ENCODE measurements at places on chromosomes 7 and 10.

GRCh38 chr7:73899731-73900142 is 38.8 kb downstream of the TMEM270 start:
- DNase-seq, result no peak

DNA sequence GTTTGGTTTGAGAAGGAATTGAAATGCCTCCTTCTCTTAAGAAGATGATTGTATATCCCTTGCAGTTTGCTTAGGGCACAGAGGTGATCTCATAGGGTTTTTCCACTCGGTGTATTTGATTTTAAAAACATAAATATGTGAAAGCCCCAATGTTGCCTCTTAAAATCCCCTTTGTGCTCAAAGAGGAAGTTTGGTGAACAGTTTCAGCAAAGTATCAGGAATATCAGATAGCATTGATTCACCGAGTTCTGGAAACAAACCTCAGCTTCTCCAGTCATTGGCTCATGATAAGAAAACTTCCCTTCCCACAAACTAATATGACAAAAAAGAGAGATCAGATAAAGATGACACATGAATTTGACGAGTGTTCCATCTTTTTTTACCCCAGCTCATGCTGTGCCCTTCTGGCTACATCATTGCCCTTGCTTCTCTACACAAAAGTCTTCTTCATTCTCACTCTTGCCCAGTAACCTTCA is 20.1 kb upstream of the SMNDC1 start:
- DNase-seq, result no peak

DNA sequence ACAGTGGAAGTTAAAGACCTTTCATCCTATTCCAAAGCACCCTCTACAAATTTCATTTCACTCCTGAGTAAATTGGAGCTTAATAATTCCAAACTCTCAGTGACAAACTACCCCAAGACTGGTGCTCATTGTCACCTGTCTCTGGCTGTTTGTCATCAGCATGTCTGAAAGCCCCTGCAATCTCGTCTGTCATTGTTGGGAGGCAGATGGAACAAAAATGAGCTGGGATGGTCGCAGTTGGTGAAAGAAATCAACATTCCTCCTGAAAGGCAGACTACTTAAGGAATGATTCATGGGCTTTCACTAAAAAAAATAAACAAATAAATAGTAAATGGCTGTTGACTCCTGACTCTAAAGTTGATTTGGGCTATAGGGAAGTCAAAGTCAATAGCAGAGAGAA is 69.7 kb upstream of the PALS2 start:
- DNase-seq, result no peak

GRCh38 chr10:490891-491571 is 198.4 kb downstream of the DIP2C start:
- no peak for DNase-seq

DNA sequence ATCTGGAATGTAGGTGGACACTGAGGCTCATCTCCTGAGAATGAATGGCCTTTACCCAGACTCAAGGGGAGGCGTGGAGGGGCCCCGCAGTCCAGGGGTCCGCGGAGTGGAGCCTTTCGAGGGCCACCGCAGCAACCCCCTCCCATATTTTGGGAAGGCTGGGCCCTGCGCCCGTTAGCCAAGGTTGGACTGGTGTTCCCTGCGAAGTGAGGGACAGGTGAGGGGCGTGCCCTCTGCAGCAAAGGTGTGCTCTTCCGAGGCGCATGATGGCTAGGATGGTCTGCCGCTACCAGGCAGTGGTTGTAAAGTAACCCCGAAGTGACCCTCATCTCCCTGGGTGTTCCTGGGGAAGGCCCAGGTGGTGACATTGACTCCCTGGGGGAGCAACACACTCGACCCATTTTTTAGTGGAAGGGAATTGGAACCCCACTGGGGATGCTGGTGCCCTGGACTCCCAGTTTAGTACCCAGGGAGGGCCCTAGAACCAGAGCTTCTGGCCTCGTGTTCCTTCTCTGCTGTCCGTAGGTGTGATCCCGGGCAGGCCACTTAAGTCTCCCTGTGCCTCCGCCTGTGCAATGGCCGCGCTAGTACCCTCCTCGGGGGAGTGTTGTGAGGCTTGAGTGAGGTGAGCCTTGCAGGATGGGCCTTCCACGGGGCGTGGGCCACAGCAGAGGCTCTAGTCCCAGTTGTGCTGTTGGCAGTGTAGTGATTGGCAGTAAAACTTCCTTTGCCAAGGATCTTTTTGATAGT is 779 bp downstream of the FAM241B start:
- DNase-seq, result no peak

DNA sequence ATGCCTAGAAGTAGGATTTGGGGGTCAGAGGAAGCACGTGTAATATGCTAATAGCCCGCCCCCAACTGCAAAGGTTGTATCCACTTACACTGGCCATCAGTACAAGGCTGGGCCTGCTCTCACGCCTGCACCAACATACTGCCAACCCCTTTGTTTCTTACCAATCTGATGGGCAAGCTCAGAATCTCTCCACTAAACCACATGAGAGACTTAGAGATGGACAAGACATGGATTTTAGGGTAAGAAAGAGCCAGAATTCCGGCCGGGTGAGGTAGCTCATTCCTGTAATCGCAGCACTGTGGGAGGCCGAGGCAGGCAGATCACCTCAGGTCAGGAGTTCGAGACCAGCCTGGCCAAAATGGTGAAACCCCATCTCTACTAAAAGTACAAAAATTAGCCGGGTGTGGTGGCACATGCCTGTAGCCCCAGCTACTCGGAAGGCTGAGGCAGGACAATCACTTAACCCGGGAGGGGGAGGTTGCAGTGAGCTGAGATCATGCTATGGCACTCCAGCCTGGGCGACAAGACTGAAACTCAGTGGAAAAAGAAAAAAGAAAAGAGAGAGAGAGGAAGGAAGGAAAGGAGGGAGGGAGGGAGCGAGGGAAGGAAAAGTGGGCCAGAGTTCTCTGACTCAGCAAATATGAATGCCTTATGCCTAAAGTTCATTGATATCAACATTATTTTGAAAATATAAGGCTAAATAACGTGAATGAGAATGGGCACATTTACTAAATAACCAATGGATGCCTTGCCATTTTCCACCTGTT is 162.2 kb downstream of the SLIT1 start:
- no peak for DNase-seq

GRCh38 chr7:3568516-3568915 is 267.5 kb downstream of the SDK1 start:
- no peak for DNase-seq

DNA sequence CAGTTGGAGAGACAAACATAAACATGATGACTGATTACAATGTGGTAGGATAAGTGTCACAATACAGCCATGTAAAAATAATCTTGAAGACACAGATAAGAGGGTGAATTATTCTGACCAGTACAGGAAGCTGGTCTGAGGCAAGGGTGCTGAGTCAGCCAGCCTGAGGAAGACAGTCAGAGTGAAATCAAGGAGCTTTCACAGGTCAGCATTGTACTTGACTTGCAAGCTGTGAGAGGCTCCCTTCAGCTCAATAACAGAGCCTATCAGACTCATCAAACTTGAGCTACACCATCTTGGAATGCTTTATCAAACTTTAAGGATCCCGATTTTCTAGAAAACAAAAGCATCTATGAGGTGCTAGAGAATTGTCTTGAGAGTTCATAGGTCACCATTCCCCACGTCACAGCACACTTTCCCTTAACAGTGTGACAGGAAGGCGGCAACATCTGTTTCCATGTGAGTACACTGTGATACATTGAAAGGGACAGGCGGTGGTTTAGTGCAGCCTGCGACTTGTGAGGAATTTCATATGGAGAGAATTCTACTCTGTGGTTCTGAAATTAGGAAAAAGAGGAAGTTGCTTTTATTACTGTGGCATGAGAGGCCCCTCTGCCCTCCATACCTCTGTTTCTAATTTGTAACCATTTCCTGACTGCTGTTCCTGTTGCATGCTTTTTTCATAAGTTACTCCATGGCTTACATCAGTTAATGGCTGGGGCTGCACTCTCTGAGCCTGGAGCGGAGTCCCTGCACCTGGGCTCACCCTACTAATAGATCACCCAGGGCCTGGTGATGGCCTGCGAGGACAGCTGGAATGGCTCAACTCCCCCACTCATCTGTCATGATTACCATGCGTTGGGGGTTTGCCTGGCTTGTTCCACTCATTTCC is 417.1 kb downstream of the SUGCT start:
- peak; percentile 6 for DNase-seq

DNA sequence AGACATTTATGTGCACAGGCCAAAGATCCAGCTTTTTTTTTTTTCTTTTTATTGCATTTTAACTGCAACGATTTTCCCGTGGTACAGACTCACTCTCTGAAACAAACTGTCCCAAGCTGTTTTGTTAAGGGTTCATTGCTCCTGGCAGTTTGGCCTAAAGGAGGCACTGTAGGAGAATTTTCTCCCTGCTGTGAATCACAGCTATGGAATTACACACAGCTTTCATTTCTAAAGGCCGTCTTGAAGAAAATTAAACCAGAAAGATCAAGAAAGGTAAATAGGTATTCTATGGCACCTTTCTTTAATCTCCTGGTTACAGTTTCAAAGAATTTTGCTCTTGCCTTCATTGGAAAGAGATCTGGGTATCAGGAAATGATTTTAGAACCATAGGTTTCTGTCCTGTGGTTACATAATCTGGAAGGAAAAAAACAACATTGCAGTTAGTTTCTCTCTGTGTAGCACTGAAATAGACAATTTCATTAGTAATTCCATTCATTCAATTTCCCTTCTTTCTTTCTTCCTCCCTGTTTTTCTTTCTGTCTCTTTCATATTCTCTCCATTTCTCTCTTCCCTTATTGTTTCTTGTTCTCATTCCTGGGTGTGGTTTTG is 51.2 kb downstream of the PDK4 start:
- no peak for DNase-seq

- peak; percentile 69 for DNase-seq
Observed at GRCh38 chr7:107659666-107660065, 962 bp upstream of the SLC26A4 start.

DNA sequence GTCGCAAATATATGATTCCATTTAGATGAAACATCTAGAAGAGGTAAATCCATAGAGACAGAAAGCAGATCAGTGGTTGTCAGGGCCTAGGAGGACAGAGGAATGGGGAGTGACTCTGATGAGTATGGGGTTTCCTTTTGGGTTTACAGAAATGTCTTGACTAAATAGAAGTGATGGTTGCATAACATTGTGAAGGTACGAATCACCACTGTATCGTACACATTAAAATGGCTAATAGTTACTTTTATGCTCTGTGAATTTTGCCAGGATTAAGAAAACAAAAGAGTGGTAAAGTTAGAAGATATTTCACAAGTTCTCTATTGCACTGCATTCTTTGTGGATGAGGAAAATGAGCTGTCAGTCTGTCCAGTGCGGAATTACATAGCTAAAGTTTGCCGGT is 407.4 kb downstream of the KCNMA1 start:
- DNase-seq, result no peak

DNA sequence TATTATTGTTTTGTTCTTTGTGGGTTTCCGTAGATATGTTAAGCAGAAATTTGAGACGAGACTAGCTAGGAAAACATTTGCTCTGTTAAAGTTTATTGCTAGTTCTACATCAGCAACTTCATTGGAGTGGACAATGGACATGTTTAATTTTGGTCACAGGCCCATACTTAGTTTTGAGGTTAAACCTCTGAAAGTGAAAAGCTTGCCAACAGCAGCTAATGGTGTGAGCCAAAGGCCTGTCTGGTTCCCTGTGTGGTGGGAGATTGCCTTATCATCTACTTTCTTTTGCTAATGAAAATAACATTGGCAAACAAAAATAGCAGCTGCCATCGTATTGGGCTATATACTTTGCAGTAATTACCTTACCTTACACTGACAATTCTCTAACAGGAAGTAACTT is 388.4 kb upstream of the FZD8 start:
- DNase-seq, result no peak

DNA sequence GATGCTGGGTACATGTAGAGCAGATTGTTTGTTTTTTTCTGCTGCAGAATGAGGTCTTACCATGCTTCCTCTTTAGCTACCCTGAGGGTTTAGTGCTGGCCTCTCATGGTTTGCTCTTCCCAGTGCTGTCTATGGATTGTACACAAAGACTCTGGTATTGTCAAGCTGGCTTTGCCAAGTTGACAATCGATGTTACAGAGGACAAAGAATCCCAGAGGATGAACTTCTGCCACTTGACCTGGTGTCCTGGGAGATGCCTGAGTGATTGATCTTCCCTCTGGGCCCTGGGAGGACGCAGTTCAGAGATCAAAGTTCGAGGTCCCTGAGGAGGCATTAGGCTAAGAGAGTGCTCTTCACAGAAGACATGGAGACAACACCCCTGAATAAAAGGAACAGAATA is 865.4 kb downstream of the CCSER2 start:
- DNase-seq, result no peak

DNA sequence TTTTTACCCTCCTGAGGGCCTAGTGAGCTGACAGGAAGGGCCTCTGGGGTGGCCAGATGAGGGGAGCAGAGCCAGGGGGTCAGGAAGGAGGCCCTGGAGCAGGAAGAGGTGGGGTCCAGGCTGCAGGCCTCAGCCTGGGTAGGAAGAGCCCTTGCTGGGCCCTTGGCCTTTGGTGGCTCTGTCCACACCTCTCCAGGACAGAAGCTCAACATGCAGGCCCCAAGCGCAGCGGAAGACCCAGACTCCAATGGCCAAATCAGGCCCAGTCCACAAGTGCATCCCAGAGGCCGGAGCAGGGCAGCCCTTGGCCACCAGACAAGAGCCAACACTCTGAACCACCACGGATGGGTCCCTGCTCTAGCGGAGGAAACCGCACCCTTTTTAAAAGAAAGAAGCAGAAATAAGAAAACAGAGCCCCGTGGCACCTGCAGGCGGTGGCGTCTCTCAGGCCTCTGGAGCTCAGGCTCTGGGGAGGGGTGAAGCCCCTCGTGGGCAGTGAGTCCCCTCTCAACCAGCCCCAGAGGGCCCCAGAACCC is 52.8 kb downstream of the FOXL3 start:
- DNase-seq, result no peak

DNA sequence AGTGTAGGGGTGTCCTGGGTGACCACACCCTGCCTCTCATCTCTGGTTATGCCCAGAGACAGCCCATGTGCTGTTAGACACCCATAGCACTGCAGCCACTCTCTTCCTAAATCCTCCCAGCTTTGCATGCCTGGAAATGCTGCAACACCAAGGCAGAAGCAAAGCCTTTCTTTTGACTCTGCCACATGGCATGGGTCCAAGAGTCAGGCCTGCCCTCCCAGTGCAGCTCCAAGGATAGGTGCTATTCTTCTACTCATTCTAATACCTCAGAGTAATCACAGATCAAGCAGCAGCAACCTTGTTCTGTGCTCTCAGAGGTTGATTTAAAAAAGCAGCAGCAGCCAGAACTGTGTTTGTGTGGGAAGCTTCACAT is 23.4 kb downstream of the FRMPD2 start:
- no peak for DNase-seq

- DNase-seq, result no peak
Observed at GRCh38 chr10:31678575-31679516, 249.8 kb downstream of the ARHGAP12 start.

GRCh38 chr7:23275912-23276311 is 23.2 kb upstream of the MALSU1 start:
- no peak for DNase-seq

GRCh38 chr10:3169271-3169670 is 3.3 kb downstream of the PITRM1 start:
- DNase-seq, result no peak

Data from K562 (cell line).